ENCODE measurements at places on chromosomes 2 and 18.

GRCh38 chr2:95071856-95072255, 46.3 kb downstream of the MAL start:
- ATAC-seq: no peak

DNA sequence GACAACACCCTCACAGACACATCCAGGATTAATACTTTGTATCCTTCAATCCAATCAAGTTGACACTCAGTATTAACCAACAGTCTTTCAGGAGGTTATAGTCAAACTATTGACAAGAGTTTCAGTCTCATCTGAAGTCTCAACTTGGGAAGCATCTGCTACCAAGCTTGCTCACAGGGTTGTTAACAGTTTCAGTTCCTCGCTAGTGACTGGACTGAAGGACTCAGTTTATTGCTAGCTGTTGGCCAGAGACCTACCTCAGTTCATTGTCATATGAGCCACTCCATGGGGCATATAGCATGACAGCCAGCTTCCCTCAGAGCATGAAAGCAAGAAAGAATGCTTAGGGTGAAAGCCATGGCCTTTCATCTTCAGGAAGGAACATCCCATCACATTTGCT, 228.6 kb downstream of the EPHA4 start:
- ATAC-seq: no peak

- no peak for ATAC-seq
These were observed 158.9 kb downstream of the SEPTIN10 start for GRCh38 chr2:109454765-109455394.

DNA sequence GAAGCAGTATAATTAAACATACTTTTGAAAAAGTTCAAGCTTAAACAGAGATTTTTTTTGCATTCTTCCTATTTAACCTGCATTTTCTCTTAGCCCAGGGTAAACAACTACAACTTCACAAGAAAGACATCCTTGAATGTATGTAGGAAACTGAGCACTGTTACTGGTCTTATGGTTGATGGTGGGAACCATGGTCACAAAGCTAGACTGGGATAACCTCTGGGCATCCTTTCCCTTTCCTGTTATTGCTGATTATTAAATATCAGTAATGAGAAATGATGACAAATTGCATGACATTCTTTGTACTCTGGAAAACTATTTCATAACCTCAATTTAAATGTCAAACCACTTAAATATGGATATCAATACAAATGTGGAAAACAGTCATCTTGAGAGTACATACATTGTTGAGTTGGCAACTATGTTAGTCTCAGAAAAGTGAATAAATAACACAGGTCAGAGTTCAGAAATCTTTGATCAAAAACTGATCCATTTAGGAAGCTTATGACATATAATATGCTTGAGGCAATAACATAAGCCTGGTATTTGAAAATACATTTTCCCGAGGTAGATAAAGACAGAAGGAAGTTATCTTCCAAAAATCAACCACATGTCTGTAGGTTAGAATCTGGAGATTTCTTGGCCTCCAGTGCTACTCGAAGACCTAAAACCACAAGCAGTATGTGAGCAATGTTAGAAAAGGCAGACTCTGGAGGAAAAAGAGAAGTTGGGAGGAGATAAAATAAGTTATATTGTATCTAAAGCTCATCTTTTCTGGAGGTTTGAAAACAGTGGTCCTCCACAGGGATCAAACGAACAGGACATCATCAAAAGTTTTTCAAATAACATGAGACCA, 65.2 kb upstream of the ST8SIA5 start:
- no peak for ATAC-seq

GRCh38 chr2:187206071-187206470, 242.0 kb downstream of the CALCRL start:
- no peak for ATAC-seq
